ENCODE measurements at places on chromosomes 6 and 20.

DNA sequence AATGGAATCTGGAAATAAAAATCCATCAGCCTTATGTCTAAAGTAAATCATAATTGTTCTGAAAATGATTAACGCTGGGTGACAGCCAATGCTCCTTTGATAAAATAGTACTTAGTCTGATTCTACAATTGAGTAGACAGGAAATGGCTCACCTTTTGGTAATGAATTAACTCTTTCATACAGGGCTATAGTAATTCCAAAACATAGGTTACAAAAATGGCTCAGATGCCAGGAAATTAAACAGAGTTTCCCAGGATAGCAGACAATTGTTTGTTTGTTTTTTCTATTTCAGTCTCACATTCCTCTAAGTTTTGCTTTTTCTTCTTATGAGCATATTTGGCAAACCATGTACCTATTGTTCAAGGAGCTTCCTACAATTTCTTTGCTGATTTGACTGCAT, 257.2 kb upstream of the EPHA7 start:
- no peak overlapping the region for H3K27ac ChIP-seq
- H3K36me3 ChIP-seq, result no peaks in the 10 kb centered on the region
- no peaks in the 10 kb centered on the region for H3K4me1 ChIP-seq
- no peak overlapping the region for H3K4me3 ChIP-seq
- DNase-seq, result no peak
- no peaks in the 10 kb centered on the region for H3K27me3 ChIP-seq

GRCh38 chr6:85402922-85403321, 47.0 kb upstream of the NT5E start:
- peaks cover 33% of the 10 kb centered on the region for H3K4me1 ChIP-seq
- no peaks in the 10 kb centered on the region for H3K27me3 ChIP-seq

- no peak for DNase-seq
- H3K27ac ChIP-seq, result no peak overlapping the region
- H3K4me3 ChIP-seq, result no peak overlapping the region
- H3K4me1 ChIP-seq, result no peaks in the 10 kb centered on the region
Observed at GRCh38 chr20:58523072-58523970, 8.1 kb upstream of the APCDD1L start.

GRCh38 chr6:119184008-119184648, 105.7 kb upstream of the FAM184A start:
- H3K27me3 ChIP-seq, result no peaks in the 10 kb centered on the region
- H3K27ac ChIP-seq, result no peak overlapping the region
- DNase-seq, result no peak
- H3K4me3 ChIP-seq, result no peak overlapping the region
- no peaks in the 10 kb centered on the region for H3K4me1 ChIP-seq

- no peak for DNase-seq
- peaks cover 7% of the 10 kb centered on the region for H3K4me1 ChIP-seq
- no peak overlapping the region for H3K4me3 ChIP-seq
- peaks cover 5% of the 10 kb centered on the region for H3K27me3 ChIP-seq
- H3K27ac ChIP-seq, result no peak overlapping the region
Observed at GRCh38 chr6:40281402-40281801, 305.8 kb downstream of the LRFN2 start.

- no peaks in the 10 kb centered on the region for H3K36me3 ChIP-seq
- no peak overlapping the region for H3K27ac ChIP-seq
- peaks cover under 1% of the 10 kb centered on the region for H3K4me1 ChIP-seq
- DNase-seq, result no peak
Observed at GRCh38 chr6:75431379-75431778, 62.2 kb downstream of the FILIP1 start.

- H3K27ac ChIP-seq, result peak overlapping the region; percentile 40
- H3K27me3 ChIP-seq, result no peaks in the 10 kb centered on the region
- no peak overlapping the region for H3K4me3 ChIP-seq
- DNase-seq, result no peak
- peaks cover 49% of the 10 kb centered on the region for H3K4me1 ChIP-seq
Observed at GRCh38 chr6:159988983-159989454, 20.1 kb downstream of the IGF2R start.

- DNase-seq, result peak; percentile 50
- no peaks in the 10 kb centered on the region for H3K27me3 ChIP-seq
- no peak overlapping the region for H3K27ac ChIP-seq
- H3K36me3 ChIP-seq, result no peaks in the 10 kb centered on the region
- no peaks in the 10 kb centered on the region for H3K4me1 ChIP-seq
- no peak overlapping the region for H3K4me3 ChIP-seq
Observed at GRCh38 chr6:38180586-38180985, 361.1 kb downstream of the ZFAND3 start.

GRCh38 chr6:147577488-147577887, 69.0 kb downstream of the SAMD5 start:
- no peak overlapping the region for H3K4me3 ChIP-seq
- H3K4me1 ChIP-seq, result no peaks in the 10 kb centered on the region
- H3K36me3 ChIP-seq, result no peaks in the 10 kb centered on the region
- no peak for DNase-seq
- no peak overlapping the region for H3K27ac ChIP-seq
- no peaks in the 10 kb centered on the region for H3K27me3 ChIP-seq

DNA sequence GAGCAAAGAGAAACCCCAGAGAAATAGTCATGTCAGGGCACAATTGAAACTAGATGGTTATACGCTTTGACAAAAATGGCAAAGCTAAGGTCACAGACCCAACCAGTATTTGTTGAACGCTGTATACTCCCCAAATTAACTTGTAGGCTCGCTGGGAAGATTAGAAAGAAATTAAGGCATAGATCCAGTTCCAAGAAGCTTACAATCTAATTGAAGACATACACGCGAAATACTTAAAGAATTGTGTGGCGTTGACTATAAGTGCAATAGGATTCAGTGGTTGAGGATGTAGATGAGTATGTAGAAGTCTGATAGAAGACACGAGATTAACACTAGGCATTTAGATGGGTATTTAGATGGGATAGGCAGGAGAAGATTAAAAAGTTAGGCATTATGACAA, 525 bp downstream of the FAM229B start:
- H3K27ac ChIP-seq, result peak overlapping the region; percentile 90
- DNase-seq, result no peak
- peak overlapping the region; percentile 95 for H3K4me3 ChIP-seq
- peaks cover 17% of the 10 kb centered on the region for H3K4me1 ChIP-seq
- H3K36me3 ChIP-seq, result peaks cover 4% of the 10 kb centered on the region

DNA sequence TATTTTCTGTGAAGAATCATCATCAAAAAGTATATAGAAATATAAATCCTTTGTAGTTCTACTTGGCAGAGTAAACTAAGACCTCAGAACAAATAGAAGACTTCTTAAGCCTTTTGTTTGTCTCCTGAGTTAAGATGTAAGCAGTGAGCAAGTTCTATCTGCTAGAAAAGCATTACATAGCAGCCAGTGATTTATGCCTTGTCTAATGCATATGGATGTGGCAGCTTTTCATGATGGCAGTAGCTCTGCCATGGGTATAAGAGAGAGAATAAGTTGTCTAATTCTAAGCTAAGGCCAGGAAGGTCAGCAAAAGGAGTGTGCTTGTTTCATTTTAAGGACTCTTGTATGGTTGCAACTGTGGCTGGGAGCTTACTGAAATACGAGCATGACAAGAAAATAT, 920.2 kb downstream of the GRIK2 start:
- H3K4me3 ChIP-seq, result no peak overlapping the region
- no peaks in the 10 kb centered on the region for H3K27me3 ChIP-seq

DNA sequence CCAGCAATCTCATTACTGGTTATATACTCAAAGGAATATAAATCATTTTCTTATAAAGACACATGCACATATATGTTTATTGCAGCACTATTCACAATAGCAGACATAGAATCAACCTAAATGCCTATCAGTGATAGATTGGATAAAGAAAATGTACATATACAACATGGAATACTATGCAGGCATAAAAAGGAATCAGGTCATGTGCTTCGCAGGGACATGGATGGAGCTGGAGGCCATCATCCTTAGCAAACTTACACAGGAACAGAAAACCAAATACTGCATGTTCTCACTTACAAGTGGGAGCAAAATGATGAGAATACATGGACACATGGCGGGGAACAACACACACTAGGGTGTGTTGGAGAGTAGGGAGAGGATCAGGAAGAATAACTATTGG, 58.1 kb upstream of the FBXO30 start:
- no peaks in the 10 kb centered on the region for H3K27me3 ChIP-seq
- H3K4me1 ChIP-seq, result no peaks in the 10 kb centered on the region

DNA sequence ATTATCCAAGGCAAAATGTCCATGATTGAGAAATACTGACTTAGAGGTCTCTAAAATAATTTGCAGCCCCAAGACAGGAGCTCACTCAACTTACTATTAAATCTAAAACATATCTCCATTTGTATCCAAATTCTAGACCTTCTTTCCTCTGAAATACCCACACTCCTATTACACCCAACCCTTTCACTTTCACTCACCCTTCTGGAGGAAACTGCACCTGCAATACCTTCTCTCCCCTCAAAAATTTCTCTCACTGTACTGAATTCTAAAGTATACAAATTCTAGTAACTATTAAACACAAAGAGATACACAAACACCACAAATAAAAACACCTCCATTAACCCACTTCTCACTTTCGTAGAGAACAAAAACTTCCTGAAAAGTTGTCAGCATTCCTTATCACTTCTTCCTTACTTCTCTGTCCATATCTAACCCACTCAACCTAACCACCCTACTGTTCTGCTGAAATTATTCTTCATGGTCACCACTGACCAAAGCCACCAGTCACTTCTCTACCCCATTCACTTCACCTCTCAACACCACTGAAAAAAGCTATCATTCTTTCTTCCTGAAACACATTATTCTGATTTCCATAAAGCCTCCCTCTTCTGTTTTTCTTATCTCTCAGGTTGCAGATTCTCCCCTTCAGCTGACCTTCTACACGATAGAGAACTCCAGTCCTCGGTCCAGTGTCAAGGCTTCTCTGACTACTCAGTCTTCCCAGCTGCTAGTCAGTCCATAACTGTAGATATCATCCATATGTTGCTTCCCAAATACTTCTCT, 12.0 kb downstream of the LMBRD1 start:
- H3K4me3 ChIP-seq, result no peak overlapping the region
- no peak for DNase-seq
- H3K36me3 ChIP-seq, result peaks cover 9% of the 10 kb centered on the region
- H3K4me1 ChIP-seq, result no peaks in the 10 kb centered on the region
- no peak overlapping the region for H3K27ac ChIP-seq

DNA sequence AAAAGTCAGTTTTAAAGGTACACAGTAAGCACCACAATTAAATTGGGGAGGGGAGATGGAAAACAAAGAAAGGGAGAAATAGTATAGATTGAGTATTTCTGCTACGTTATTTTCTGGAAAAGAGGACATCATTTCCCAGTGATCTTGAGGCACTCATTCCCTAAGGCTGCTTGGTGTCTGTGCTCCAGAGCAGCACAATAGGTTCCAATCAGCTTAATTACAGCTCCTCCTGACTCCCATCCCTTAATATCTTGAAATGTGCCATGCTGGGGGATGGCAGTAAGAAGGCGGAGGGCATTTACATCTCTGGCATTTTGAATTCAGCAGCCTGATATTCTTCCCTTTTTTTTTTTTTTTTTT, 39.5 kb upstream of the BEND3 start:
- H3K27ac ChIP-seq, result no peak overlapping the region
- no peaks in the 10 kb centered on the region for H3K27me3 ChIP-seq
- no peak overlapping the region for H3K4me3 ChIP-seq
- DNase-seq, result no peak

DNA sequence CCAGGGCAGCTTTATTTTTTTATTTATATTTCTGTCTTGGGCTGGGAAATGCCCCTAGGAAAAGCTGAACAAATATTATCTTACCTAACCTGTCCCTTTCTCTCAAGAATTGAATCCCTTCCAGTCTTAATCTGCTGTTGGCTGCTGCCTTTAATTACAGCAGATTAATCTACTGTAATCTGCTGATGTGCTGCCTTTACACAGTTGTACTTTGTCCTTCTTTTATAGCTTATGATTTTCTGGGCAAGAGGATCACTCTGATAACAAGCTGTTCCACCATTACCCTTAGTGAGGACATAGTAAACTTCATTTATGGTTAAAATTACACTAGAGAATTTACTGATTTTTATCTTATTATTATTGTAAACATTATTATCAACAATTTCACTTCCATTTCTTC, 234.5 kb upstream of the MAN1A1 start:
- no peak overlapping the region for H3K4me3 ChIP-seq
- H3K4me1 ChIP-seq, result no peaks in the 10 kb centered on the region
- no peak overlapping the region for H3K27ac ChIP-seq
- no peaks in the 10 kb centered on the region for H3K27me3 ChIP-seq
- H3K36me3 ChIP-seq, result no peaks in the 10 kb centered on the region

- H3K27me3 ChIP-seq, result peaks cover 15% of the 10 kb centered on the region
- no peak overlapping the region for H3K27ac ChIP-seq
- H3K36me3 ChIP-seq, result no peaks in the 10 kb centered on the region
- H3K4me3 ChIP-seq, result no peak overlapping the region
Observed at GRCh38 chr20:48282591-48283228, 497.4 kb upstream of the SULF2 start.

GRCh38 chr6:125048274-125048673, 86.0 kb downstream of the RNF217 start:
- peaks cover 12% of the 10 kb centered on the region for H3K4me1 ChIP-seq
- peaks cover 6% of the 10 kb centered on the region for H3K36me3 ChIP-seq
- no peak overlapping the region for H3K27ac ChIP-seq
- no peak overlapping the region for H3K4me3 ChIP-seq
- no peaks in the 10 kb centered on the region for H3K27me3 ChIP-seq
- DNase-seq, result no peak

GRCh38 chr20:39849171-39849570, 839.9 kb downstream of the MAFB start:
- no peak overlapping the region for H3K27ac ChIP-seq
- H3K4me3 ChIP-seq, result no peak overlapping the region
- H3K36me3 ChIP-seq, result no peaks in the 10 kb centered on the region

DNA sequence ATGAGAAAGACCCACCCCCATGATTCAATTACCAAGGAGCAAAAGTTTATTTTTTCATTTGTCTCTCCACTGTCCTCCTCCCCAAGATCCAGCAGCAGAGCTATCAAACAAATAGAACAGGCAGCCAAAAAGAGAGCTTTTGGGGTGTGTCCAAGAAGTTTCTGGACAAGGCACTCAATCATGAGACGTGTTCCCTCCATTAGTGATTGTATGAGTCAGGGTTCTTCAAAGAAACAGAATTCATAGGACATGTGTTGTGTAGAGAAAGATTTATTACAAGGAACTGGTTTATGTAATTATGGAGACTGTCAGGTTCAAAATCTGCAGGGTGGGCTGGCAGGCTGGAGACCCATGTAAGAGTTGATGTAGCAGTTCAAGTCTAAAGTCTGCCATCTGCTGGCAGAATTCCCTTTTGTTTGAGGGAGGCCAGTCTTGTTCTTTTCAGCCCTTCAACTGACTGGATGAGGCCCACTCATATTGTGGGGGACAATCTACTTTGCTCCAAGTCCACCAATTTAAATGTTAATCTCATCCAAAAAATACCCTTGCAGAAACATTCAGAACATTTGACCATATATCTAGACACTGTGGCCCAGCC, 248.1 kb upstream of the OPRM1 start:
- no peaks in the 10 kb centered on the region for H3K36me3 ChIP-seq
- no peak overlapping the region for H3K27ac ChIP-seq
- H3K27me3 ChIP-seq, result no peaks in the 10 kb centered on the region
- no peak for DNase-seq
- H3K4me3 ChIP-seq, result no peak overlapping the region
- H3K4me1 ChIP-seq, result no peaks in the 10 kb centered on the region

- H3K4me3 ChIP-seq, result no peak overlapping the region
- H3K36me3 ChIP-seq, result no peaks in the 10 kb centered on the region
- H3K27me3 ChIP-seq, result peaks cover 3% of the 10 kb centered on the region
- DNase-seq, result no peak
Observed at GRCh38 chr6:69936674-69937363, 70.5 kb downstream of the COL19A1 start.
